ENCODE measurements at places on chromosomes 13 and 19.

DNA sequence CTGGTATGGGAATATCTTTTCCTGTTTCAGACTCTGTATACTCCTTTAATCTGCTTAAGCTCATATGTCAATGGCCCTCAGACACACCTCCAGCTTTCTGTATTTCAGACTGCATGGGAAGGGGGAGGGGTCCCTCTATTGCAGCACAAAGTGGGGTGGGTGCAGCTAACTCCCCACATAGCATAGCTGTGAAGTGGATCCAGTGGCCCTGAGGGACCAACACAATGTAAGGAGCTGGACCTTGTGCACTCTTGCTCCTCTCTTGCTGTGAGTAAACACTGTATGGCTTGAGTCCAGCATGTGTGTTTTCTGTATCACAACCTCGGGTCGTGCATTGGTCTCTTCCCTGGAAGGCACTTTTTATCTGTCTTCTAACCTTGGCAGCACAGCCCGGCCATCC lies 669.9 kb downstream of the PCDH9 start:
- no peak for DNase-seq

GRCh38 chr13:25927932-25928331 lies 123.9 kb downstream of the SHISA2 start:
- no peak for DNase-seq

DNA sequence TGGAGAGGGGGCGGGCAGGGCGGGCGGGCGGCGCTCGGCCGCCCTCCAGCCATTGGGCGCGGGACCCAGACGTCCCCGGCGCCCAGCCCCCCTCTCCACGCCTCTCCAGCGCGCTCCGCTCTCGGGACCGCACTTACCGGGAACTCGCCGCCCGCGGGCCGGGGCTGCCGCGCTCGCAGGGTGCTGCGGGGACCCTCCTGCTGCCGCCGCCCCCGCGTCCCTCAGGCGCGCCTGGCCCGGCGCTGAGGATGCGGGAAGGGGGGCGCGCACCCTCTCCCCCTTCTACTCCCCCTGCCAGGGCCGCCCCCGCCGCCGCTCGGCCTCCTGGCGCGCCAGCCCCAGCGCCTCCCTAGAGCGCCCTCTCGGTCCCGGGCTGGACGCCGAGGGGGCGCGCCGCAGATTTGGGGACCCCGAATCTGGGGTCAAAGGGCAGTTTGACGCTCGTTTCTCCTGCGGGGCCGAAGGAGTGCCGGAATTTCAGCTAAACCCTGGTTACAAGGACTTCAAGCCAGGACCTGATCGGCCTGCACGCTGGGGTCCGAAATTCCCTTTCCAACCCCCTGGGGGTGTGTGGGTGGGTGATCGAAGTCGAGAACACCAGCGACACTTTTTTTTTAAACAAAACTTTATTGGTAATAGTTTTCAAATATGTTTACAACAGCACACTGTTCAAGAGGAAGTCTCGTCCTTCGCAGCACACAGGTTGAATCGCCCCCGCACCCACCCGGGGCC lies 696 bp upstream of the SAMD1 start:
- peak; percentile 71 for DNase-seq

- DNase-seq = peak; percentile 75
Observed at GRCh38 chr13:71290963-71291841, 575.8 kb downstream of the DACH1 start.

DNA sequence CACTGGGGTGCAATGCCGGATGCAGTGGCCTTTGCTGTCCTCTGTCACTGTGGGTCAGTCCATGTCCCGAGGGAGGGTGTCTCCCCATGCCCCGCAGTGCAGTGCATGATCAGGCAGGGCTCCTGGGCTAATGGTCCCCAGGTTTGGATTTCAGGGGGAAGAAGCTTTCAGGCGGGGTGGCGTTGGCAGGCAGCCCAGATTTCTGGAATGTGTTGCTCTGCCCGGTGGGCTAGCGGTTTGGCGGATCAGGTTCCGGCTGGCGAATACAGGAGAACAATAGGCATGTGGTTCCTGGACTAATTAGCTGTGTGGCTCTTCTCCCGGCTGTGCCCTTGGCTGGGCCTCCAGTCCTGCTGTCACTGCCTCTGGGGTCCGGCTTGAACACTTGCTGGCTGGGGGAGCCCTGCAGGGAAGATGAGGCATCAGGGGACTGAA lies 141.3 kb downstream of the FGF9 start:
- DNase-seq = no peak

DNA sequence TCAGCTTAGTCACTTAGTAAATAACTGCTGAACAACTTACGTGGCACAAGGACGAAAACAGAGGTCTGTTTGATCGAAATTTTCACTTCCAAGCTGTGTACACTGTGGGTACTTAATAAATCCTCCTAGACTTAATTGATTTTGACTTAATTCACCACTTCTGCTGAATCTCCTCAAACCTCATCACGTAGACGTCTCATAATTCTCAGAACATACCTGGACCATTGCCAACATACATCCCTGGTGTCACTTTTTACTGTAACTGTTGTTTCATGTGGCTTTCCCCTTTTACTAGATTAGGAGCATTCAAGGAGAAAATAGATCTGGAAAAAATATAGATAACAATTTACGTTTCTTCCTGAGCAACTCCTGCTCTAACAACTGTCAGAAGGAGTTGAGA lies 105.0 kb downstream of the MBNL2 start:
- no peak for DNase-seq

DNA sequence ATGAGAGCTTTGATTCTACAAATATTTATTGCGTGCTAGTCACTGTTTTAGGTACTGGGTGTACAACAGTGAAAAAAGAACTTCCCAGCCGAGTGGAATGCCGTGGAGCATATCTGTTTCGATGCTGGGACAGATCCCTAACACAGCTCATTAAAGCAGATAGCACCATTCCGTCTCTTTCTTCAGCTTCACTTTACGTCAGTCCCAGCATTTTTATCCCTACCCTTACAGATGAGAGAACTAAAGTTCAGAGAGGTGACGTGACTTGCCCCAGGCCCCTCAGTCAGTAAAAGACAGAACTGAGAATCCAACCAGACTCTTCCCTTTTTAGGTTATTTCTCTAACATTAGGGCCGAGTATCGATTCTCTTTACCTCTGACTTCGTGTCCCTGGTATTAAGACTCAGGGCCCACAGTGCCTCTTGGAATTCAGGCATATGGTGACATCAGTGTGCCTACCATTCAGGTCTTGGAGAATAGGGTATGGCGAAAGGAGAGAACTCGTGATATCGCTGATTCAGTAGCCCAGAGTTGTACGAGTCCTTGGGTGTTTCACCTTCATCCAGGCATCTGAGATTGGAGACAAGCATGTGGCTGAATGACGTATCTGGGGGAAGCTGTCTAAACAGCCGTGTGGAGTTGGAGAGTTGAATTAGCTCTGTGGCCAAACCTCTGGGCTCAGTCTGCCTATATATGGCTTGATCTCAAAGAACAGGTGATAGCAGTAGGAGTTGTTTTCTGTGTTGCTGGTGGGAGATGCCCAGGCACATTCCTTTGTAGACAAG lies 27.1 kb downstream of the ACTN4 start:
- DNase-seq = no peak

GRCh38 chr13:48443442-48444208 lies 30.7 kb upstream of the LPAR6 start:
- no peak for DNase-seq

DNA sequence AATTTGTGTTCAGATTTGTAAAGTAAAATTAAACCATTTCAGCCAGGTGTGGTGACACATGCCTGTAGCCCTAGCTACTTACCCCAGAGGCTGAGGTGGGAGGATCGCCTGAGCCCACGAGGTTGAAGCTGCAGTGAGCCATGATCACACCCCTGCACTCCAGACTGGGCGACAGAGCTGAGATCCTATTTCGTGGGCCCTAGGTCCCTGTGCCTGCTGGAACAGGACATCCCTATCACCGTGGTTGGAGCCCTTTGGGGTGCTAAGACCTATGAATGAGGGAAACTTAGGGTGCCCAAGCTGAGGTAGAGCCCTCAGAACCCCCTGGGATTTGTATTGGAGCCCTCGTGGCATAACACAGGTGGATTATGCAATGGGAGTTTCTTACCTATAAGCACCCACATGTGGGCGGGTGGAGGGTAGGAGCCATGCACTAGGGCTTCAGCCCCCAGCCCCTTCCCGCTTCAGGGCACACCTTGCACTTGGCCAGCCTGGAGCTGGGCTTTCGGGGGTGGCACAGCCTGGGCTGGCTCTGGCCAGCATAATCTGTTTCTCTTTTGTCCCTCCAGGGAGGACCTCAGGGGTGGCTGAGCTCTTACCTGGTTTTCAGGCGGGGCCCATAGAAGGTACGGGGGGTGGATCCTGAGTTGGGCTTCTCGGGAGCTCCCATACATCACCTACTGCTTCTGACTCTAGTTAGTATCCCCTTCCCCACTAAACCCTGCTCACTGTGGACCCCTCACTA lies 7.2 kb upstream of the USF2 start:
- DNase-seq = no peak

DNA sequence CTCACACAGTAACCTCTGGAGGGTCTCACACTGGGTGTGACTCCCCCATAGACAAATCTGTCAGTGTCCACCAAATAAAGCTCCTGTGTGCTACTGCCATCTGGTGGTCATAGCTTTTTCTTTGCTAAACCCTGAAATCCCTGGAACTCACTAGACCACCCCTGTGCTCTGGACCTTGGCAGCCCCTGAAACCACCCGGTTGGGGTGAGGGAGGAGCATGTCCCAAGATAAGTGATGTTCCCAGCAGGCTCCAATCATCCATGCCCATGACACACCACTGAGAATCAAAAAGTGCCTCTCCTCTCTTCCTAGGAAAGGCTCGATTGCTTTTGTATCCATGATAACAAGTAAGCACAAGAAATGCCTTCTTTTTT lies 6.5 kb upstream of the HSD17B14 start:
- DNase-seq = peak; percentile 48

- no peak for DNase-seq
Observed at GRCh38 chr19:30360376-30361106, 11.6 kb upstream of the ZNF536 start.

DNA sequence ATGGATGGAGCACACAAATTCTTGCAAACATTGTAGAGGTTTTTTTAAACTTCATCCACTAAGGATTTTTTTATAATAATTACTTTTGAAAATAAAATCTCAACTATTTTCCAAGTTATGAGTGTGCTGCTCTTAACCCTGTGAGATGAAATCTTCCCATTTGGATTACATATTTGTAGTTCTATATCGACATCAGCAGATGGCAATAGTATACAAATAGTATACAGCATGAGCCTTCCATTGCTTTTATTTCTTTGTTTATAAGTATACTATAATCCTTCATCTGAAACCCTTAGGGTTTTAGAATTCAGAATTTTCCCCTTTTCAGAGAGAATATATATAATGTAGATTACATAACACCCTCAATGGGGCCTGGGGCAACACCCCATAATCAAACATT lies 70.5 kb downstream of the GJA3 start:
- DNase-seq = no peak

GRCh38 chr19:6531956-6532243 lies 1.1 kb downstream of the TNFSF9 start:
- no peak for DNase-seq

DNA sequence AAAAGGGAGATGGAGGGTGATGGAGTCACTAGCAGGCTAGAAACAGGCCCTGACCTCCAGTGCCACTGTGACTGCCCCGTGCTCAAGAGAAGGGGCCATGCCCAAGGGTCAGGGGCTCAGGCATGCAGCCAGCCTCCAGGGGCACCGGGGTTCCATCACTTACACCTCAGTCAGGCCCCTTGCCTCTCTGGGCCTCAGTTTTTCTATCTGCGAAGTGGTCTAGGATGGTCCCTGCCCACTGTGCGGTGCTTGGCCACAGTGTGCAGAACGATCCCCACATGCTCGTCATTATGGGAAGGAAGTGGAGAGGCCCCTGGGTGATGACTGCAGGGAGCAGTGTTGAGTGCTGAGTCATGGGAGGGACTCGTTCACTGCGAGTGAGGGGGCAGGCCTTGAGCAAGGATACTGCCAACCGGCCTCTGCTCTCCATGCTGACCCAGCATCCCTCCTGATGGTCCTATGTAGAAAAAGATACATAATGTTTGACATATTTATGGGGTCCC lies 23.1 kb downstream of the TMED1 start:
- DNase-seq = peak; percentile 73

DNA sequence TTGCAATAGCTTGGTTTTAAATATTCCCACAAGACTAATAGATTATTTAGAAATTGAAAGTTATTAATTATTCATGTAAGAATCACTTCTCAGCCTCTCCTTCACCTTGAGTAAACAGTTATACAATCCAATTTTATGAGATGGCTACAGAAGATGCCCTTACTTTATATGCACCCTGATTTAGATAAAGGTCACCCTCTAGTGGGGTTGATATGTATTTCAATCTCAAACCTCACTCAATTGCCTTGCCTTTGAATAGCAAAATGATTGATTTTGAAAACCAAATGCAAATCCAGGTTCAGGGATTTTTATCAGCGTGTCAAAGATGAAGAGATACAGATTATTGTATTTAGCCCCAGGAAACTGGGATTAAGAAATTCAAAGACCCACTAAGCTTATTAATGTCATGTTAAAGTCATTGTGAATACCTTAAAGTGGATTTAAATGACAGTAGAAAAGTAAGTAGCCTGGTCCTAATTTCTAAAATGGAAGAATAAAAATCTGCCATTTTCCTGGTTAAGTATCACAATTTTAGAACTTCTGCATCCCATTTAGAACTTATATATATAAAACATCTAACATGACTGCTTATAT lies 305.1 kb downstream of the ITGBL1 start:
- no peak for DNase-seq

DNA sequence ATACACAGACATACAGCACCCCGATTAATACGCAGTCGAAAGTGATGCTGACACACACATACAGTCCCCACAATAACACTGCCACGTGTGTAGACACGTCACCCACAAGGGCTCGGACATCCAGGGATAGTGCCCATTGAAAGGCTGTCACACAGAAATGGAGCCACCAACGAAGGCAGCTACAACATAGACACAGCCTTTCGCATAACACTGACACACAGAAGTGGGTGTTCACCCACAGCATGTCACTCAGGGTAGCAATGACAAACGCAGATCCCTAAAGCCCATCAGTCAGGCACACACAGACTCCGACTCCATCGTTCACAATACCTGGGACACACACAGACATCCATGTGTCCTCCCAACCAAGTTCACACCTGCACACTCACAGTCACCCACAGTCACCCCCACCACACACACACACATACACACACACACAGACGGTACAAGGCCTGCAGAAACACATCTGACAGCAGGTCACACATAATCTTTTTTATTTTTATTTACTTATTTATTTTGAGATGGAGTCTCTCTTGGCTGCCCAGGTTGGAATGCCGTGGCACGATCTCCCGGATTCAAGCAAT lies 10.4 kb upstream of the NANOS3 start:
- DNase-seq = no peak

DNA sequence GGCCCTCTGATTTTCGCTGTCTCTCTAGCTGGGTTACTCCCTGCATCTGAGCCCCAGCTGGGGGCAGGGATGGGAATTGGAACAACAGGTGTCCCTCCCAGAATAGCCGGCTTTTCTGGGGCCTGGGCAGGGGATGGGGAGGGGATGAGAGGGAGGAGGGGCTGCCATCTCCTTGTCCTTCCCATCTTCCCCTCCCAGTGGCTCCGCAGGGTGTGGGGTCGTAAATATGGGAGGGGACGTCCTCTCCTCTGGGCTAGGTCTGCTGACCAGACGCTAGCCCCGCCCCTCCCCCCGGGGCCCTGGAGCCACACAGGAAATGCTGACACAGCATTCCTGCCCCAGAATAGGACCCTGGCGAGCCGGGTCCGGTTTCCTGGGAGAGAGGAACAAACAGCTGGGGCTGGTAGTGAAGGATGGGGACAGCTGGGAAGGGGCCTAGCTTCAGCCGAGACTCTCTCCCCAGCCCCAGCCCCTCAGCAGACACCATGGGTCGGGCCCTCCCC lies 1.1 kb downstream of the RYR1 start:
- DNase-seq = no peak

Data from immature natural killer cell (primary cell).